ENCODE measurements at places on chromosomes 2 and 18.

GRCh38 chr18:59085797-59086196 lies 53.9 kb upstream of the SEC11C start:
- no peak for DNase-seq

DNA sequence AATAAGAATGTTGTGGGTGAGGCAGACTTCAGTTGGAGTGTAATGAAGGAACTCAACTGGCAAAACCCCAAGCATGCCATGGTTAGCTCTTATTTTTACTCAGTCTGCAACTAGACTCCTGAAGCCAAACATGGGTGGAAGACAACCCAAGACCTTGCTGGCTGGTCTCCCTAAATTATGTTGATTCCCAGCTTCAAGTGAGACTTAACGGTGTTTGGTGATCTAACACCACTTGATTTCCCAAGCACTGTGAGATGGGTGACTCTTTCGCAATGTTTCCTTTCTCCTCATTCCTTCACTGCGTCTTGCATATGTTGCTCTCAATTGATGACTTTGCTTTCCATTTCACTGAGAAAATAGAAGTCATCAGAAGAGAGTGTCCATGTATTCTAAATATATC lies 693.1 kb downstream of the DCC start:
- DNase-seq, result no peak

DNA sequence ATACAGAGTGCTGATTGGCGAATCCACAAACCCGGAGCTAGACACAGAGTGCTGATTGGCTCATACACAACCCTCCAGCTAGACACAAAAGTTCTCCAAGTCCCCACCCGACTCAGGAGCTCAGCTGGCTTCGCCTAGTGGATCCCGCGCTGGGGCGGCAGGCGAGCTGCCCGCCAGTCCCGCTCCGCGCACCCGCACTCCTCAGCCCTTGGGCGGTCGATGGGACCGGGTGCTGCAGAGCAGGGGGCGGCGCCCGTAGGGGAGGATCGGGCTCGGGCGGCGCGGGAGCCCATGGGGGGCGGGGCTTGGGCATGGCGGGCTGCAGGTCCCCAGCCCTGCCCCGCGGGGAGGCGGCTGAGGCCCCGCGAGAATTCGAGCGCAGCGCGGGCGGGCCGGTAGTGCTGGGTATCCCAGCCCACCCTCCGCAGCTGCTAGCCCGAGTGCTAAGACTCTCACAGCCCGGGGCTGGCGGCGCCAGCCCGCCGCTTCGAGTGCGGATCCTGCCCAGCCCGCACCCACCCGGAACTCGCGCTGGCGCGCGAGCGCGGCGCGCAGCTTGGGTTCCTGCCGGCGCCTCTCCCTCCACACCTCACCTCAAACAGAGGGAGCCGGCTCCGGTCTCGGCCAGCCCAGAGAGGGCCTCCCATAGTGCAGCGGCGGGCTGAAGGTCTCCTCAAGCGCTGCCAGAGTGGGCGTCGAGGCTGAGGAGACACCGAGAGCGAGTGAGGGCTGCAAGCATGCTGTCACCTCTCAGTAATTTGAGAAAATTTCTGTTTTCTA lies 75.5 kb upstream of the ATP5MC3 start:
- no peak for DNase-seq

GRCh38 chr2:237878-238277 lies 26.0 kb downstream of the SH3YL1 start:
- no peak for DNase-seq

GRCh38 chr2:187642498-187642897 lies 88.3 kb upstream of the TFPI start:
- DNase-seq, result no peak

- DNase-seq, result no peak
Observed at GRCh38 chr2:126905991-126906390, 7.3 kb downstream of the TEX51 start.

DNA sequence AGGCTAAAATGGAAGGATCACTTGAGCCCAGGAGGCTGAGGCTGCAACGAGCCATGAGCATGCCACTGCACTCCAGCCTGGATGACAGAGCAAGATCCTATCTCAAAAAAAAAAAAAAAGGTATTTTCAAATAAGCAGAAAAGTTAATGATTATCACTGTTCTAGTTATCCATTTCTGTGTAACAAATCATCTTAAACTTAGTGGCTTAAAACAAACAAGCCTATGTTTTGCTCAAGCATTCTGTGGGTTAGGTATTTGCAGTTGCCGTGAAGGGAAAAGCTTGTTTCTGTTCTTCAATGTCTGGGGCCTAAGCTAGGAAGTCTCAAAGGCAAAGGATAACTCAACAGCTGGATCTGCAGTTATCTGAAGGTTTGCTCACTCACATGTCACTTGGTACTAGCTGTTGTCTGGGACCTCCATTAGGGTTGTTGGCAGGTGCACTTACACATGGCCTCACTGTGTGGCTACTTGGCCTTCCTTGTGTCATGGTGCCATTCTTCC lies 14.1 kb downstream of the MFF start:
- no peak for DNase-seq

DNA sequence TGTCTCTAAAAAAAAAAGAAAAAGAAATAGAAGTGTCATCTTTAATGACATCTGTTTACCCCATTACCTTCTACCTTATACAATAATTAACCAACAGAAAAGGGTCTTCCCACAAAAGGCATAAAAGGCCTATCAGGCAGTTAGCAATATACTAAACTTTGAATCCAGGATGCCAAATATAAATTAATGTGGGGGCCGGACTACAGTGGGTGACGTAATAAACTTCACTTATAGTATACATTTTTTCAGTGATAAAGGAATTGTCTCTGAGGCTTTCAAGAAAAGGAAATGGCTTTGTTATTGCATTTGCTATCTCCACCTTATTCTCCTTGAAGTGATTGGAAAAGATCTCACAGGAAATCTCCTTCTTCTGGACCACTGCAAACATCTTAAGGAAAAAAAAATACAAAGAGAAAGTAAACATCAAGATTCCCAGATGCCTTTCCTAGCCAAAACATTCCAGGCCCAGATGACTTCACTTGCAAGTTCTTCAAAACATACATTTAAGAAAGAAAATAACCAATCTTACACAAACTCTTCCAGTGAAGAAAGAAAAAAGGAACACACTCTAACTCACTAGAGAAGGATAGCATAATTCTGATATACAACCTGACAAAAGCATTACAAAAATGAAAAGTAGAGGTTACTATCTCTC lies 126.2 kb upstream of the CAB39 start:
- DNase-seq, result no peak

DNA sequence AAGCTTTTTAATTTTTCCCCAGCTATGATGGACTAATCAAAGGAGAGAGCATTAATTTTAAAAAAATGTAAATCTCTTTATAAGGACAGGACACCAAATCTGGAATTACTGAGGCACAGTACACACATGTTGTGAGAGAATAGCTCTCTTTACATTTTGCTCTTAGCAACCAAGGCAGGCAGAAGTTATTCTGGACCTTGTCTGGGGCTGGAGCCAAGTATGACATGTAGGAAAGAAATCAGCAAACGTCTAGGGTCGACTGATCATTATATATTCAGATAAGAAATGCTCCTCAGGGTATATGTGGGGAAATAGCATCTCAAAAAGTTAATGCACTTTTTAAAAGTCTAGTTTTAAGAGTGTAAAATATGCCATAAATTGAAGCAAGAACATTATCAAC lies 1330.0 kb upstream of the CELF4 start:
- no peak for DNase-seq

DNA sequence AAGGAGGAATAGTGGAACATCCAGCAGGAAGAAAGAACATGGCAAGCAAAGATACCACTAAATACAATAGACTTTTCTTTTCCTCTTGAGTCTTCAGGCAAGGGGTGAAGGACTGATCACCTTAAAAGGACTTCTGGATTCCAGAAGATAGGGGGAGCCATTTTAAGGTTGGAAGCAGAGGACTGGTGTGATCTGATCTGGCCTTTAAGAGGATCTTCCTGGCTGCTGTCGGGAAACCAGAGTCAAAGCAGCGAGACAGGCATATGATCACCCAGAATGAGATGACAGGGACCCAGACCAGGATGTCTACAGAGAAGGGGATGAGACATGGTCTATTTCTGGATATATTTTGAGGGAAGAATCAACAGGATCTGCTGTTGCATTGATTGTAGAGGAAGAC lies 558.0 kb downstream of the STK39 start:
- no peak for DNase-seq

DNA sequence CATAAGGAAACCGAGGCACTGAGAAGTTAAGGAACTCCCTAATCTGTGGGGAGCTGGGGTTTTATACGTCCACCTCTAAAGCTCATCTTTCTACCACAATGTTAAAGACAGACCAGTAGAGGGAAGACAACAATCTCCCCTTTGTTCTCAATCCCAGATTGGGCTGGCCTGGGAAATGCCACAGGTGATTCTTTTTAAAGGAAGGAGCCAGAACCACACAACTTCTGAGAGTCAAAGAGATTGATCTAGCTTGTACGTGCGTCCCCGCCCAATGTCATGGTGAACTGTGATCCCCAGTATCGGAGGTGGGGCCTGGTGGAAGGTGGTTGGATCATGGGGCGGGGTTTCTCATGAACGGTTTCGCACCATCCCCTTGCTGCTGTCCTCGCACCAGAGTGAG lies 81.8 kb upstream of the LCLAT1 start:
- DNase-seq, result no peak

GRCh38 chr2:23595601-23596251 lies 210.7 kb downstream of the KLHL29 start:
- DNase-seq, result no peak

DNA sequence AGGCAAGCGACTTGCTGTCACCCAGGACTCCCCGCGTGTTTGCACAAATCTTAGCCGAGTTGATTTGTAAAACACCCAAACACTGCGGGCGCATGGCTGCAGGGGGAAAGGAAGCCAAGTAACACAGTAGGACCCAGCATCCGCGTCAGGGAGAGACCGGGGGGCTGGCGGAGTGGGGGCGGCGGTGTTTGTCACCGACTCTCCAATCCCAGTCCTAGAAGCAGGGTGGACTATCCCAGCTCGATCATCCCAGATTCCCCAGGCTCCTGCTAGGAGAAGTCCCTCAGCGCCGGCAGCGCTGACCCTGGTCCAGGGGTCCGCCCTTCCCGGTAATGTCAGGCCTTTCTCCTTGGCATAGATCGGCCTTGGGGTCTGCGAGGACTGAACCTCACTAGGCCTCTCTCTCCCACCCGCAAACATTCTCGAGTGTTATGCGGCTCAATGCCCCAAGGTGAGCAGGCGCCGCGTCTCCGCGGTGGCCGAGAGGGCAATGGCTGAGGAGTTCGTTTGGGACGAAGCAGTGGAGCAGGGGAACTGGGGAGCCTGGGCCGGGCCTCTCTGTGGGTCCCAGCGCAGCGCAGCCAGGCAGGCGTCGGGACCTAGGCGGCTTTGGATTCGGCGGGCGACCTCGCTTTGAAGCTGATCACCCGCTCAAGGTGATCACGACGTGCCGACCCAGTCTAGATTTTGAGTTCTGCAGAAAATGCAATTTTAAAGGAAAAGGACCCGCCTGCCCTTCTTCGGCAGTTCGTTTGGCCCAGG lies 1.5 kb upstream of the GDF7 start:
- no peak for DNase-seq

- no peak for DNase-seq
Observed at GRCh38 chr2:109109342-109109741, 19.7 kb upstream of the SH3RF3 start.

GRCh38 chr2:29317801-29318485 lies 202.7 kb downstream of the CLIP4 start:
- DNase-seq, result no peak

DNA sequence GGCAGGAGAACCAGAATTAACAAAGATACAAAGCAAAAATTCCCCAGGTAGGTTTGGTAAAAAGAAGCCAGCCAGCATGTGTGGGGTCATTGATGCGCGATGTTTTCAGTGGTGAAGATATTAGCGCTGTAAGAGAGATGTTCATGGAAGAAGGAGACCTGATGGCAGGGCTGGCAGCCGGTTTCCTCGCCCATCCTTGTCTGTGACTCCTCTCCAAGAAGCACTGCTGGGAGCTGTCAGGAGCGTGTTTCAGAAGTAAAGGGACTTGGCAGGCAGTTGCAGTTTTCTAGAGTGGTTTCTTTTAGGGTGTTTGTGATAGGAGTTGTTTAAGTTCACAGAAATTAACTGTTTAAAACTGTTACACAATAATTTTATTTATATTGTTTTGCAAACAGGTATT lies 24.6 kb downstream of the TAF1B start:
- DNase-seq, result no peak

DNA sequence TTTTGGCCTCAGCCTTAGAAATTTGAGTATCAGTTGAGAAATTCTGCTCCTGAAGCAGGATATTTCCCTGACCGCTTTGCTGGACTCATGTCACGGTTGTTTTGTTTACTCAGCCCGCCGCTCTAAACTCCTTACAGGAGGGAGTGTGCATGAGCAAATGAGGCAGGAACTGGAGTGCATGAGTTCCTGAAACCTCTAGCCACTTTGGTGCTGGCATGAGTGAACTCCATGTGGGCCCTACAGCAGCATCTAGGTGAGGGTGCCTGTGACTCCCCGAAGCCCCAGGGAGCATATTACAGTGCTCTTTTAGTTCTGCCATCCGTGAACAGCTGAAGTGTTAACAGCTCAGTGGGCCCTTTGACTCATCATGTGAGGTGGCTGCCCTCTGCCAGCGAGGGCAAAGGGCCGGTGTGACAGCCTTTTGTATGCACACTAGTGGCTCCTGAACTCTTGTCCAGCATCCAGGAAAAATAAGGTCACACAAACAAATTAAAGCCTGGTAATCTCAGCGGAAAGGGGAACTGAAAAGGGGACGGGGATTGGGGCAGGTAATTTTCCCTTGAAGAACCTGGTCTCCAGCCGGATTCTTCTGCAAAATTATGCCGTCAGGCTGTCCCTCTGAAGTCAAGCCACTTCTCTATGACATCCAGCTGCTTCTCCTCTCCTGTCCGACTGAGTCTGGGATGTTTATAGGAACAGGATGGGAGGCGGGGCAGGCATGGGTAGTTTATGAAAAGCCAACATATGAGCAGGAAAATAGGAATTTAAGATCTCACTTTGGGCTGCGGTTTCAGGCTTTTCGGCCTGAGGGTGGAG lies 1668.7 kb downstream of the SUCLG1 start:
- no peak for DNase-seq

DNA sequence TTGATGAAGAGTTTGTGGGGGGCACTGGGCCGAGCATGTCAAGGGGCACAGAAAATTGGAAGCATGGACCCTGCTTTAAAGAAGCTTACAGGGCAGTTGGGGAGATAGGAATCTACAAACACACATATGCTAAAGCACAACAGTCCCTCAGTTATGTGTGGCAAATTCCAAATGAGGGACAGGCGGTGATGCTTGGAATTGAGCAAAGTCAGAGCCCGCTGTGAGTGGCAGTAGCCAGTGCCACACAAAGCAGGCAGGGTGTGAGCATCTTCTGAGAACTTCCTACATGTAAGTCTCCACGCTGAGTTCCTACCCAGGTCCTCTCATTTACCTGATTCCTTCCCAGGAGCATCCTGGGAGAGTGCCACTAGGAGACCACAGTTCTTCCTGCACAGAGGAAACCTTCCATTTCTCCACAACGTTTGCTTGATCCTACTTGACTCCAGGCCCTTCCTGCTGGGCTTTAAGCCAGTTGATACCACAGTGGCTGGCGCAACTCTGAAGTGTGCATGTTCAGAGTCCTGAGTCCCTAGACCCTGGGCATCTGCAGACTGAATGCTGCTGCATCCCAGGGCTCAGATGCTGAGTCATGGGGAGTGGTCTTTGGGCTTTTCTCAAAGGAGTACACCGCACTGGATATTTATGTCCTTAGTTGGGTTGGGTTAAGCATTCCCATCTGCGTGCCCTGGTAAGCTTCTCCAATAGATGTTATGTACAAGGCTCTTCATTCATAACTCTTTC lies 287.3 kb upstream of the REV1 start:
- DNase-seq, result no peak
